IMR-90 (cell line): ENCODE measurements at places on chromosomes 11 and 22. TPM values are rescaled to one million over a fixed set of nuclear protein-coding genes. Genes with fewer than 3 reads are reported as not detected.
A peak's percentile ranks its signal among the peaks of the same experiment; 100 is the strongest.

Gene SCN2B
- total RNA-seq, result under 0.01 TPM in 2 replicates

Gene PAX6
- total RNA-seq, result not detected in 2 replicates

Gene MPEG1
- total RNA-seq, result not detected in 2 replicates

Gene APOBEC3F
- 3.4 and 4.2 TPM in 2 replicates for total RNA-seq

Gene HEPN1
- total RNA-seq, result not detected in 2 replicates

- no peaks in the 10 kb centered on the region for H3K4me1 ChIP-seq
- H3K4me3 ChIP-seq, result no peak overlapping the region
- DNase-seq, result peak; percentile 7
- H3K27ac ChIP-seq, result no peak overlapping the region
- H3K27me3 ChIP-seq, result peaks cover 10% of the 10 kb centered on the region; the same call in 1 of the 2 replicates
Measured at GRCh38 chr11:45252134-45252856, 33.8 kb downstream of the SYT13 start.

DNA sequence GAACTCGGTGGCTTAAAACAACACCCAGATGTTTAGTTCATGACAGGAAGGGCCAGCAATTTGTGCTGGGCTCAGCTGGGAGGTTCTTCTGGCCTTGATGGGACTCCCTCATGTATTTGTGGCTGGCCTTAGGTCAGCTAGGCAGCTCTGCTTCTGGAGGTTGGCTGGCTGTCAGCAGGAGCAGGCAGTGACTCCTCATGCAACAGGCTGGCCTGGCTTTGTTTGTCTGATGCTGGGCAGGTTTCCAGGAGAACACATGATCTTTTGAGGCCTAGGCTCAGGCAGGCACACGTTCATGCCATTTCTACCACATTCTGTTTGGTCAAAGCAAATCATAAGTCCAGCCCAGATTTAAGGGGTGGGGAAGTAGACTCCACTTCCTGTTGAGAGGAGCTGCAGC lies 571.2 kb downstream of the TBC1D22A start:
- peak; percentile 71 for DNase-seq
- H3K36me3 ChIP-seq, result no peaks in the 10 kb centered on the region
- no peak overlapping the region for H3K4me3 ChIP-seq
- peaks cover 6% of the 10 kb centered on the region for H3K4me1 ChIP-seq
- no peaks in the 10 kb centered on the region for H3K27me3 ChIP-seq
- H3K27ac ChIP-seq, result no peak overlapping the region

GRCh38 chr11:66309475-66309874 lies 7.4 kb downstream of the CD248 start:
- H3K4me3 ChIP-seq, result no peak overlapping the region
- peaks cover 12% of the 10 kb centered on the region for H3K27me3 ChIP-seq
- no peak overlapping the region for H3K27ac ChIP-seq
- peaks cover 3% of the 10 kb centered on the region; the same call in 1 of the 2 replicates for H3K4me1 ChIP-seq

GRCh38 chr22:44686873-44687600 lies 15.0 kb upstream of the PRR5 start:
- H3K27ac ChIP-seq, result peak overlapping the region; percentile 58; the same call in 1 of the 2 replicates
- no peaks in the 10 kb centered on the region for H3K27me3 ChIP-seq
- peaks cover 3% of the 10 kb centered on the region; the same call in 1 of the 2 replicates for H3K36me3 ChIP-seq
- H3K4me1 ChIP-seq, result peaks cover 25% of the 10 kb centered on the region
- no peak overlapping the region for H3K4me3 ChIP-seq

GRCh38 chr22:50004918-50005317 lies 7.6 kb downstream of the IL17REL start:
- no peaks in the 10 kb centered on the region for H3K36me3 ChIP-seq
- H3K27me3 ChIP-seq, result peaks cover 21% of the 10 kb centered on the region
- H3K27ac ChIP-seq, result no peak overlapping the region
- no peaks in the 10 kb centered on the region for H3K4me1 ChIP-seq
- no peak overlapping the region for H3K4me3 ChIP-seq

- peaks cover 11% of the 10 kb centered on the region for H3K4me1 ChIP-seq
- peaks cover 30% of the 10 kb centered on the region for H3K36me3 ChIP-seq
- H3K4me3 ChIP-seq, result no peak overlapping the region
- DNase-seq, result no peak
- no peaks in the 10 kb centered on the region for H3K27me3 ChIP-seq
Measured at GRCh38 chr22:21622919-21623647, 6.7 kb downstream of the YDJC start.
